Stimulated activated CD8-positive, alpha-beta memory T cell treated with anti-CD3 and anti-CD28 coated beads, Interleukin-12 subunit alpha, Interleukin-12 subunit beta, amount 100 ng/mL, for 1 hour (primary cell): ENCODE measurements at places on chromosomes 11 and 22.

DNA sequence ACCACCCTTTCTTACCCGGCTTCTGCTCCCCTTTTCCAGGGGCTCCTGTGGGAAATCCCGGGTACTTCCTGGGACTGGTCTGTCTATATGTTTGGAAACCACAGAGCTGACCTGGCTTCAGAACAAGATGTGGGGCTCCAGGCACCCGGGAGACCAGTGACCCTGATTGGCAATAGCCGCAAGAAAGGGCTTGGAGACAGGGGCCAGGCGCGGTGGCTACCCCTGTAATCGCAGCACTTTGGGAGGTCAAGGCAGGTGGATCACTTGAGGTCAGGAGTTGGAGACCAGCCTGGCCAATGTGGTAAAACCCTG is 3.2 kb upstream of the NEAT1 start:
- DNase-seq = no peak

DNA sequence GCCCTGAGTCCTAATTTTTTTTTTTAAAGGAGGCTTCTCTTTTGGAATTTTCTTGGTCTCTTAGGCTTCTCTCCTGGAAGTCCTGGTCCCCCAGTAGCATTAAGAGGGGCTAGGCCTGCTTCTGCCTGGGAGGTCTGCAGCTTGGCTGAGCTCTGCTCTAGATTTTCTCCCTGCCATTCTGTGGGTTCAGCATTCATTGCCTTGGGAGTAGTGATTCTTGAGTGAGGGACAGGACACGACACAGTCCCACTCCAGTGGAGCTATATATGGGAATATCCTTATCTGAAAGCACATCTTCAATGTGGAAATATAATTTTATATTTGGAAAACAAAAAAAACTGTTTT is 3.7 kb downstream of the IGSF22 start:
- DNase-seq = no peak

DNA sequence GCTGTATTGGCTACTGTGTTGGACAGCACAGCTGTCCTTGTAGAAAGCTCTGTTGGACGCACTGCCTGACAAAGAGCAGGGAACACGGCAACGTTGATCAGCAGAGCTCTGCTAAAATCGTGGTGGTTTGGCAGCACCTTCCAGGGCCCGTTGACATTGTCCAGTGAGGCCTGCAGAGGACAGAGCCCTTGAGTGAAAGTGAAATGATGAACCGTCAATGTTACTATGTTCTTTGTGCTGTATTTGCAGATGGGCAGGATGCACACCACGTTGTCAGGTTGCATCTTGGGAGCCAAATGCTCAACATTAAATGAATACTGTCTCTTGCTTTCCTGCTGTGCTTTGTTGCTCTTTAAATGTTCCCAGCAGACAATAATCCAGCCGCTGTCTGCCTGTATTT is 69.7 kb downstream of the NELL1 start:
- no peak for DNase-seq

GRCh38 chr11:125270106-125270505 is 105.6 kb downstream of the PKNOX2 start:
- DNase-seq = no peak

GRCh38 chr11:63933459-63933858 is 5.3 kb upstream of the NAA40 start:
- no peak for DNase-seq

GRCh38 chr11:97786961-97787360 is 1233.8 kb upstream of the CNTN5 start:
- no peak for DNase-seq

DNA sequence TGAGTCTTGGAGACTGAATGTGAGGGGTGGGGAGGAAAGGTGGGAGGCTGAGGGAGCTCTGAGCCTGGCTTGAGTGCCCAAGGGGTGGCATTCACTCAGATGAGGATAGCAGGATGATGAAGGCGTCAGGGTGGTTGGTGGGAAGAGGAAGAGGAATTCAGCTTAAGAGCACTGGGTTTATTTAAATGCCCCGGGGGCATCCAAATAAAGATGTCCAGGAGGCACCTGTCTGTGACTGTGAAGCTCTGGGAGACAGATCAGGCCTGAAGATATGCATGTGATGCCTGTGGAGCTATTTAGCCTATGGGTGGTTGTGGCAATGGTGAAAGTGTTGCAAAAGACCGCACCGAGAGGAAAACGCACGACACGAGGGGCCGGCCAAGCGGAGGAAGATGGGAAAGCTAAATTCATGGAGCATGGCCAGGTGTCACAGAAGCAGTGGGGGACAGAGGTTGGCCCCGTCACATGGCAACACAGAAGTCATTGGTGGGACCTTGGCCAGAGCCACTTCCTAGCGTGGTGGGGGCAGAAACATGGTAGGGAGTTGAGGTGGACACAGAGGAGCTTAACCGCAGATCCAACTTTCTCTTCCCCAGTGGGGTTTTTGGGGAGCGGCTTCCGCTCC is 15.5 kb downstream of the SLC37A2 start:
- DNase-seq = no peak

GRCh38 chr11:129996113-129996870 is 6.3 kb downstream of the PRDM10 start:
- DNase-seq = no peak

DNA sequence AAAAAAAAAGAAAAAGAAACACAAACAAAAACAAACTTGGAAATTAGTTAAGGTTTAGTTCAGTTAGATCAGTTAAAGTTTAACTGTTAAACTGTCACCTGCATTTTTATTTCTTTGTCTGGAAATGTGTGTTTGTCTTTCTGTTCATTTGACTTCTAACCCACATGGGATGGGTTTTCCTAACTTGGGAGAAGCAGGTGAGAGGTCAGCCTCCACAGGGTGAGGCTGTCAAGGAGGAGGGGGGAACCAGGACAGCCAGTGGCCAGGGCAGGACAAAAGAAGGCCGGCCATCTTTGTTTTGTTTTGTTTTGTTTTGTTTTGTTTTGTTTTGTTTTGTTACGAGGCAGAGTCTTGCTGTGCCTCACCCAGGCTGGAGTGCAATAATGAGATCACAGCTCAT is 13.4 kb upstream of the GCAT start:
- DNase-seq = no peak

GRCh38 chr11:69947793-69948255 is 128.6 kb upstream of the FGF3 start:
- no peak for DNase-seq

GRCh38 chr11:1436468-1437039 is 46.8 kb downstream of the BRSK2 start:
- DNase-seq = no peak

DNA sequence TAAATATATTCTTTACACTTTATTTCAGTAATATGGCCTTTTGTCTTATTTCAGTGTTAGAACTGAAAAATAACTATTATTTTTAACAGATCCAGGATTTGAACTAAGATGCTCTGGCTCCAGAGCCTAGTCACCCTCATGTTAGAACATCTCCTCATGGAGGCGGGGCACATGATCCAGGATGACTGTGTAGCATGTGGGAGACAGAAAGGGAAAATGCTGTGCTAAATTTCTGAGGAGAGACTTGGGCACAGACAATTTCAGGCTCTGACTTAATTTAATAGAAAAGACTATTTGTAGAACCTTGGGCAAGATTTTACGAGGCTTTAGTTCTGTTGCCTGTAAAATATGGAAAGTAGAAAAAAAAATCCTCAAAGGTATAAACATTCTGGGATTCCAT is 24.1 kb downstream of the CTSC start:
- no peak for DNase-seq

- no peak for DNase-seq
These were observed 42.8 kb upstream of the TCF20 start for GRCh38 chr22:42313204-42313603.

GRCh38 chr11:96002754-96003290 is 78.9 kb upstream of the MTMR2 start:
- DNase-seq = no peak

DNA sequence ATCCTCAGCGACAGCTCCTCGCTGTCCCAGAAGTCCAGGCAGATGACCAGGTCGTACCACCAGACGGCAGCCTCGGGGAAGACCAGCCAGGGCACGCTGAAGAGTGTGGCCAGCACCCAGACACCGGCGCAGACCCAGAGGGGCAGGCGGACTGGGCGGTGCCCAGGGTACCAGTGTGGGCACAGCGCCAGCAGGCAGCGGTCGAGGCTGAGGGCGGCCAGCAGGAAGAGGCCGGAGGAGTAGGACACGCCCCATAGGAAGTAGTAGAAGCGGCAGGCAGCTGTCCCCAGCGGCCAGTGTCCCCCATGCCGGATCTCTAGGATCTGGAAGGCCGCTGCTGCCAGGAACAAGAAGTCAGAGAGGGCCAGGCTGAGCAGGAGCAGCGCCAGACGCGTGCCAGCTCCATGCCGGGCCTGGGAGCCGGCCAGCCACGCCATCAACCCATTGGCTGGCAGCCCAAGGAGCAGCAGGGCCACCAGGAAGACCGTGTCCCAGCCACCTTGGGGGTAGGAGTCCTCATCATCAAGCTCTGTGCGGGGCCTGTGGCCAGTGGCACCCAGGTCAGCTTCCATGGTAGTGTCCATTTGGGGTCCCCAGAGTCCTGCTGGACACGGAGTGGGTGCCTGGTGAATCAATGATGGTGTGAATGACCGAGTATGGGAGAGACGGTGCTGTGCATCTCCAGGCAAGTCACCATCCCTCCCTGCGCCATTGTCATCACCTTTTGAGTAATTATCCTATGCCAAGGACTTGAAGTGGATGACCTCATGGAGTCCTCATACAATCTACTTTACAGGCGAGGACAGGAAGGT is at the start of gene GPR152:
GPR152 (minus strand) TSS at position 589 of the 812 bp plus-strand sequence; CDS start at position 584, 5 bp downstream.
- DNase-seq = no peak

- DNase-seq = no peak
These were observed 86.5 kb downstream of the ANO3 start for GRCh38 chr11:26418386-26418912.

GRCh38 chr22:45398214-45398613 is 15.2 kb downstream of the SMC1B start:
- no peak for DNase-seq

DNA sequence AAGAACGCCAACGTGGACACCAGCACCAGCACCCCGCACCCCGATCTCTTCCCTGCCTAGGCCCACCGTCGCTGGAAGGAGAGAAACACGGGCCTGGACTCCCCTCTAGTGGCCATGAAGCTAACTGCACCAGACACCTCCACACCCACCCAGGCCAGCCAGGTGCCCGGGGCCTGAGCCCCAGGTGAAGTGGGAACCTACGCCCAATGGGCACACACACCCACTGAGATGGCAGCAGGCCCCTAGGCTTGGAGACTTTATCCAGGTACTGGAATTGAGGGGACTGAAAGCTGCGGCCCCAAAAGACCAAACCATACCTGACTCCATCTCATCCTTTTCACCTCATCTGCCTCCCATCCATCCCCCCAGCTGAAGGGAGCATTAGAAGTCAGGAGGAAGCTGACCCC is 81.0 kb downstream of the BUD13 start:
- peak; percentile 32 for DNase-seq

DNA sequence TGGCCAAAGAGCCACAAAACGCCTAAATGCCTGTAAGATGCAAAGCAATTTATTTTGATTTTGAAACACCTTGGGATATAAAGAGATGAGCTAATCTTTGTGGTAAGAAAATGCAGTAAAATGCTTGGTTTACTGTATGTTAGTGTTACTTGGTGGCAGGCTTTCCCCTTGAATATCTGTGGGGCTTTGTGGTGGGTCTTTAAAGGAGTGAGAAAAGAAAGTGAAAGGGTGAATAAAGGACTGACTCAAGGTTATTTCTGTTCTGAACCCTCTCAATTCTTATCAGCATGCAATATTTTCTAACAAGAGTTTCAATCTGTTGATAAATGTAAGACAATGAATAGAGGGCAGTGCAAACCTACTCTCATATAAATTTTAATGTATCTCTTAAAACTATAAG is 1555.9 kb upstream of the RAG2 start:
- no peak for DNase-seq

- no peak for DNase-seq
These were observed 18.2 kb upstream of the OR10W1 start for GRCh38 chr11:58286249-58286648.

GRCh38 chr11:59767225-59767611 is 12.0 kb downstream of the STX3 start:
- DNase-seq = no peak

DNA sequence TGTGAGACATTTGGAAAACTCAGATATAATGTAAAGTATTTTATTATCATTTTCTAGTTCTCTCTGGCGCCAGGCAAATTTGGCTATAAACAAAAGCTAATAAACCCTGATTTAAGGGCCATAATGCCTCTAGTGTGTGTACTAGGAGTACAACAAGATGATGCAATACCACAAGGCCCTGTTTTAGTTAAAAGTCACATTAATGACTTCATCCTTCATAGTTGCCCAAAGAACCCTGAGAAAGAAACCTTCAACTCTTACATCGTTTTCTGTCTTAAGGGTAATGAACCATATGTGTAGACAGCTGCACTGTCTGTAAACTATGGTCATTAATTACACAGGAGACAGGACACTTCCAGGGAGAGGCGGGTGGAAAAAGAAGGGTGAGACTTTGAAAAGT is 538.4 kb downstream of the FAM181B start:
- DNase-seq = no peak

DNA sequence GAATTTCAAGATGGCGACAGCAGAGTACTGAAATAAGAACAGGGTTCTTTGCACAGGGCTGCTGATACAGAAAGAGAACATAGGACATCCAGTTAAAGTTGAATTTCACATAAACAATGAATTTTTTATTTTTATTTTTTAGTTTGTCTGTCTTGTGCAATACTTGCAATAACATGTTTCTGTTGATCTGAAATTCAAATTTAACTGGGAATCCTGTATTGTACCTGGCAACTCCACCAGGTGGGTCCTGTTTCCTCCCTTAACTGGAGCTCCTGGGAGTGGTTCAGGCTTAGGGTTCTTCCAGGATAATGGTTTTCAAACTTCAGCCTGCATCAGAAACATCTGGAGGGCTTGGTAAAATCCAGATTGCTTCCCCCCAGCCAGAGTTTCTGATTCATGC is 14.9 kb upstream of the SERPINH1 start:
- DNase-seq = no peak

- DNase-seq = no peak
These were observed 32.4 kb downstream of the NECTIN1 start for GRCh38 chr11:119696378-119697222.

GRCh38 chr11:89159974-89160373 is 17.7 kb upstream of the TYR start:
- no peak for DNase-seq

DNA sequence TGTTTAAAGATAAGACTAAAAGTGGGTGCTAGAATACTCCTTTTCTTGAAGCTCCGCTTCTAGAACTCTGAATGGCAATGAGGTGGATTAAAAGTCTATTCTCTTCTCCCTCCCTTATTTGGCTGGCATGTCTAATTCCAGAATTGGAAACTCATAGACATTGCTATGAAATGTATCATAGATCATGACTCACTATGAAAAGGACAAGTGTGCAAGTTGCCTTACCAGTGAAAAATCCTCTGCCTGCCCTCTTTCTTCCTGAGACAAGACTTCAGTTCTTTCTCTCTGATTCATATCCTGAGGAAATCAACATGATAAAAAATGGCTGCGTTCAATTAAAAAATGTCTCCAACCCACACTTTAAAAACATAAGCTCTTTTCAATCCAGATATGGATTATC is 73.2 kb upstream of the BLID start:
- DNase-seq = no peak

DNA sequence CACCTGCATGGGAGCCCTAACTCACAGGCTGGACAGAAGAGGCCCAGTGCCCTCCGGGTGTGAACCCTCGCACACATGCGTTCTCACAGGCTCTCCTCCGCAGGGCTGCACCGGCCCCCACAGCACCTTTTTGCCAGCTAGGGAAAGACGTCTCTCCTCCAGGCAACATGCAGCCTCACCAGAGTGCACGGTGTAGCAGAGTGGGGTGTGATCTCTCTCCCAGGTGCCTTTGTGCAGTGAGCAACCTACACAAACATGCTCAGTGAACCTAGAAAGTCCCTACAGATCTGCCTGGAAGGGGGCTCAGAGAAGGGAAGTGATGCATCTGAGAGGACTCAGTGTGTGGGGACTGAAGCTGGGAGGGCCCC is 3.7 kb upstream of the CARNS1 start:
- no peak for DNase-seq
